ENCODE measurements at places on chromosomes 7 and 10. TPM values are rescaled to one million over a fixed set of nuclear protein-coding genes. Genes with fewer than 3 reads are reported as not detected.

DNA sequence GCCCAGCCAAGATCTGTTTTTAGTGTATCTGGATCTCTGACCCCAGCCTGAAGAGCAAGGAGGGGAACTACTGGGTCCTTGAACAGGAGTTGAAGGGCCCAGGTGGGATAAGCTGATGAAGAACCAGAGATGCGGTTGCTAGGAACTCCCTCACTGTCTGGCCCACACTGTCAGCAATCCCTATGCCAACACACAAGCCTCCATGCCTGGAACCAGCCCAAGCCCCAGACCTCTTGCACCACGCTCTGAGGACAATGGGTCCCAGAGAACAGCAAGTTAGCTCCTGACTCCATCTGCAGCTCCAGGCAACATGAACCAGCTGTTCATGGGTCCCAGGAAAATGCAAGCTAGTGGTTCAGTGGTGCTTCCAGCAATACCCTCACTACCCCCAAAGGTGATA lies 2.4 kb downstream of the NAT16 start:
- DNase-seq, result no peak
- no peak overlapping the region for H3K4me3 ChIP-seq
- peaks cover 15% of the 10 kb centered on the region for H3K4me1 ChIP-seq
- no peak overlapping the region for H3K27ac ChIP-seq

- no peaks in the 10 kb centered on the region for H3K27me3 ChIP-seq
- peaks cover 50% of the 10 kb centered on the region for H3K4me1 ChIP-seq
- peak overlapping the region; percentile 73 for H3K4me3 ChIP-seq
Observed at GRCh38 chr7:92641921-92642511, 51.8 kb upstream of the FAM133B start.

DNA sequence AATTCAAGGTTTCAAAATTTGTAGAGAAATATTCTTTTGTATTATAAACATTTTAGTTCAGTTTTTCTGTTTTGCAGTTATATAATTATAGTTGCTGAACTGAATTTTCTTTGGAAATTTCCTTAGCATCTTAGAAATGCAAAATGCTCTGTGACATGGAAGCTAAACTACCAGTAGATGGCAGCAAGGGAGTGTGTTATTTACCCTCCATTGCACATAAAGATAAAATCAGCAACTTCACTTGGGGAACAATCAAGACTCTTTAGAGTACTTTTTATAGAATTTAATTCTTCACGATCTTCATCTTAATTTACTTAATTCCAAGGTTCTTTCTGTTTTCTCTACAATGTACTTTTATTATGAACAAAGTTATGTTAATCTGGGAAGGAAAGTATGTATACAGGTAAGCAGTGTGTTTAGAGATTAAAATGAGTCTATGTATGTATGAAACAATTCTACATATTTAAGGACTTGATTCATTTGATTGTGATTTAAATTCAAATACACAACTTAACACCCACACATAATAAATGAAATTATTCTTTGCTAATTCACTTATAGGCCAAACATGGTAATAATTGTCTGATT lies 404.2 kb downstream of the THSD7A start:
- no peak overlapping the region for H3K27ac ChIP-seq
- DNase-seq, result no peak
- no peaks in the 10 kb centered on the region for H3K4me1 ChIP-seq
- H3K4me3 ChIP-seq, result no peak overlapping the region

GRCh38 chr7:155928583-155928982 lies 116.3 kb upstream of the SHH start:
- no peaks in the 10 kb centered on the region for H3K4me1 ChIP-seq
- H3K27ac ChIP-seq, result no peak overlapping the region
- no peak for DNase-seq
- peaks cover 27% of the 10 kb centered on the region for H3K27me3 ChIP-seq
- H3K36me3 ChIP-seq, result no peaks in the 10 kb centered on the region

GRCh38 chr10:80170026-80170425 lies 35.3 kb downstream of the ANXA11 start:
- no peak for DNase-seq
- H3K36me3 ChIP-seq, result peaks cover 2% of the 10 kb centered on the region
- peak overlapping the region; percentile 67 for H3K27ac ChIP-seq
- no peak overlapping the region for H3K4me3 ChIP-seq

DNA sequence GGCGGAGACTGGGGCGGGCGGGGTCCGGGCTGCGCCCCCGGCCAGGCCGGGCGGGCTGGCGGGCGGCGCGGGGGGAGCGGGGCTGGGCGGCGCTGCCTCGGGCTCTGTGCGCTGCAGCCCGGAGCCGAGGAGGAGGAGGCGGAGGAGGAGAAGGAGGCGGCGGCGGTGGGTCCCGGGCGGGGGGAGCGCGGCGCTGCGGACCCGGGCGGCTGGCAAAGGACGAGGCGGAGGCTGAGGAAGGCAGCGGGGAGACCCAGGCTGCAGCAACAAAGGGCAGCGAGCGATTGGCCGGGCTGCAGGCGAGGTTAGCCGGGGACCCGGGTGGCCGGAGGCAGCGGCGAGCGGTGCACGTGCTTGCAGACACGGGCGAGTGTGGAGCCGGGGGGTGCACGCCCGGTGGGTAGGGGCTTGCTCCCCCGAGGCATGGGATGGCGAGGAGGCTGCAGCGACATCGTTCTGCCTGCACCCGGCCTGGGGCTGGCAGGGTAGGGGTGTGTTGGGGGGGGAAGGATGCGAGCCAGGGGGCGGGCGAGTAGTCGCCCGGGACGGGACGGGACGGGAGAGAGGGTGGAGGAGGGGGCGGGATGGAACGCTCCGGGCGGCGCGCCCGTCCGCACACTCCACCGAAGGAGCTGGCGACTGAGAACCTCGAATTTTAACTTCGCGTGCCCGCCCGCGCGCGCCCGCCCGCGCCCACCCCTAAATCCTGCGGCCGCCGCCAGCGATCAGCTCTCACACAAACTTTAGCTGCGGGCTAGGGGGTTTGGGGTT lies 844 bp upstream of the KAT6B start:
- H3K4me3 ChIP-seq, result peak overlapping the region; percentile 96
- peaks cover 61% of the 10 kb centered on the region for H3K4me1 ChIP-seq
- peak overlapping the region; percentile 95 for H3K27ac ChIP-seq
- H3K36me3 ChIP-seq, result peaks cover 4% of the 10 kb centered on the region
- no peaks in the 10 kb centered on the region for H3K27me3 ChIP-seq

DNA sequence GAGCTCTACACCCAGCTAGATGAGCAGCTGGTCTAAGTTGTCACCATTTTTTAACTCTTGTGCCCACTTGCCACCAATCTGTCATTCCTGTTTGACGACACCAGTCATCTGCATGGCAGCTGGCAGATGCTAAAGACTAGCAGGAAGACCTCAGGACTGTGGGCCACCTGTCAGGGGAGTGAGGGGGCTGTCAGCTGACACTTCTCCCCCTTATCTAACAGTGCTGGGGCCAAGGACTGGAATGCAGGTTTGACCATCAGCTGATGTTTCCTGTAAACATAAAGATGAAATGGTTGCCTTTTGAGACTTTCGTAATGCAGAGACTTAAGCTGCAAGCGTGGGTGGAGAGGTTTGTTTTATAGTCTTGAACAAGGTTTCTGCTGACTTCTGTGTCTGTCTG lies 93.5 kb downstream of the WNT2 start:
- H3K27ac ChIP-seq, result no peak overlapping the region
- no peaks in the 10 kb centered on the region for H3K4me1 ChIP-seq
- peaks cover 2% of the 10 kb centered on the region for H3K36me3 ChIP-seq
- H3K27me3 ChIP-seq, result no peaks in the 10 kb centered on the region
- H3K4me3 ChIP-seq, result no peak overlapping the region

DNA sequence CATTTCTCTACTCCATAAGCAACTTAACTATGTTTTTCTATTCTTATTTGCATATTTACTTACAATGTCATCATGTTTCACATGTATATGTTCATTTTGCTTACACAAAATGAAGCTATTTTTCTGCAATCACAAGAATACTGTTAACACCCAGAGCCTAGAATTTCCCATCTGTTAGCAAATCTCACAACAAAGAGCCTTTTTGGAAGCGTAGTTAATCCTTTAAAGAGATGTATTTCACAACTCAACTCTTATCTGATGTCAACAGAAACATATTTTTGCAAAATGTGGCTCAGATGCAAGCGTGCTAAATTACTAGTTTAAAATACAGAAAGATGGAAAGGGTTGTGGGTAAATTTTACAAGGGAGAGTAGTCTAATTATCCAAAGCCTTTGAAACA lies 110.6 kb upstream of the COL1A2 start:
- no peak overlapping the region for H3K27ac ChIP-seq
- no peak for DNase-seq
- H3K27me3 ChIP-seq, result no peaks in the 10 kb centered on the region
- no peaks in the 10 kb centered on the region for H3K36me3 ChIP-seq
- H3K4me1 ChIP-seq, result no peaks in the 10 kb centered on the region
- no peak overlapping the region for H3K4me3 ChIP-seq

- no peaks in the 10 kb centered on the region for H3K4me1 ChIP-seq
- peaks cover 6% of the 10 kb centered on the region for H3K27me3 ChIP-seq
- no peak overlapping the region for H3K4me3 ChIP-seq
Observed at GRCh38 chr7:141300816-141301215, 227.0 kb downstream of the TMEM178B start.

DNA sequence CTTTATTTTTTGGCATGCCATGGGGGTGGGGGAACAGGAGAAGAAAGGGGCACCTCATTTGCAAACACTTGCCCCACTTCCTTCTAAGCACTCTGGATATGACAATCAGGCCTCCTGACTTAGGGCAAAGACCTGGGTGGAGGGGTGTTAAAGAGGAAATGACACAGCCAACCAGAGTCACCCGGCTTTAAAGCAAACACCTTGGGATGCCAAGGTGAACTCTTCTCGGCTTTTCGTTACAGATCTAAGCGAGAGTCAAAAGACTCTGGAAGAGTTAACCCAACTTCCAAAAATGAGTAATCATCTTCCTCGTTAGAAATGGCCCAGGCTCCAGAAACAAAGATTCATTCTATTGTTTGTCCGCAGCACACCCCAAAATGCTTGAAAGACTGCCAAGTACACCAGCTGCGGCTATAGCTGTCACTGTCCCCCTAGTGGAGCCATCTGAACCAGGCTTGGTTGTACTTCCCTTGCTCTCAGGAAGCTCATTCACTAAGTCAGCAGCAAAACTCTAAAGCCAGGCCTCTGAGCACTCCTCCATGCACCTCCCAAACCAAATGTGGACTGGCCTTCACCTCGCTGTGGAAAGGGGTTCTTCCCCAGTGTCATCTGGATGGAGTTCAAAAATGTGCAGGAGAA lies 24.8 kb downstream of the FAM53B start:
- peak overlapping the region; percentile 99 for H3K27ac ChIP-seq
- no peaks in the 10 kb centered on the region for H3K27me3 ChIP-seq
- H3K4me3 ChIP-seq, result peak overlapping the region; percentile 87
- peaks cover 2% of the 10 kb centered on the region for H3K36me3 ChIP-seq
- DNase-seq, result peak; percentile 58
- peaks cover 77% of the 10 kb centered on the region for H3K4me1 ChIP-seq

GRCh38 chr10:122468926-122469781 lies 7.8 kb downstream of the HTRA1 start:
- H3K27me3 ChIP-seq, result peaks cover 52% of the 10 kb centered on the region
- no peaks in the 10 kb centered on the region for H3K36me3 ChIP-seq
- no peak for DNase-seq
- H3K4me1 ChIP-seq, result peaks cover 8% of the 10 kb centered on the region
- H3K4me3 ChIP-seq, result no peak overlapping the region

GRCh38 chr10:84298057-84298456 lies 30.3 kb upstream of the CCSER2 start:
- DNase-seq, result no peak
- H3K27me3 ChIP-seq, result peaks cover 11% of the 10 kb centered on the region
- no peak overlapping the region for H3K4me3 ChIP-seq
- H3K27ac ChIP-seq, result no peak overlapping the region

GRCh38 chr7:129494041-129494440 lies 8.3 kb upstream of the SMKR1 start:
- H3K27ac ChIP-seq, result peak overlapping the region; percentile 71
- peaks cover 5% of the 10 kb centered on the region for H3K36me3 ChIP-seq

DNA sequence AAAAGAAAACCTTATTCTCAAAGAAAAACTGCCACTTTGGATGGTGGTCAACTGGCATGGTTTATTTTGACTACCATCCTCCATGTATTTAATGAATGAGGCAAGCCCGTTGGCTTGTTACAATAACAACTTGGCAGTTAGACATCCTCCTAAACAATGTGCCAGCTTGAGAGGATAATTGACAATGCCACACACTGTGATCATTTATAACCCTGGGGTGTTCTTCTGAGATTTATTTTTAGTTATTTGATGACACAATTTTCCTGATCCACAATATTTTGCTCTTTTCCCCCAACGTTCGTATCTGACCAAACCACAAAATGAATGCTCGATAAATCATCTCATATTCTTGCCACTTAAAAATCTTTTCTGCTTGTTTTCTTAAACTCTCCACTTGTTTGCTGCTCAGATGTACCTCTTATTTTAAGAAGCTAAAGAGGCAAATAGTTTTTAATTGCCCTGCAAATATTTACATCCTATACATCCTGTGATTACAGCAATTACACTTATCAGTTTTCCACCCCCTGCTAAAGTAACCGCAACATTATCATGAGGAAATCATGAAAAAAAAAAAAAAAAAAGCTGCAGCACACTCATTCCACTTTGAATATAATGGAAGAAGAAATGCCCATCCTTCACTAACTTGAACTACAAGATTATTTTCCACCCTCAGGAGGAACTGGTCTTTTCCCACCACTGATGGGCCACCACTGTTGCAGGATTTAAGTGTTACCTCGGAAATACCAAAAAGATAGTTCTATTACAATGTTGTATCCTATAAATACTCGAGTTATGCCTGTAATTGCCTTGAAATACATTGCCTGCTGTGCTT lies 119.9 kb downstream of the MBL2 start:
- H3K4me3 ChIP-seq, result no peak overlapping the region
- H3K4me1 ChIP-seq, result no peaks in the 10 kb centered on the region
- H3K36me3 ChIP-seq, result no peaks in the 10 kb centered on the region
- H3K27ac ChIP-seq, result no peak overlapping the region
- H3K27me3 ChIP-seq, result no peaks in the 10 kb centered on the region

DNA sequence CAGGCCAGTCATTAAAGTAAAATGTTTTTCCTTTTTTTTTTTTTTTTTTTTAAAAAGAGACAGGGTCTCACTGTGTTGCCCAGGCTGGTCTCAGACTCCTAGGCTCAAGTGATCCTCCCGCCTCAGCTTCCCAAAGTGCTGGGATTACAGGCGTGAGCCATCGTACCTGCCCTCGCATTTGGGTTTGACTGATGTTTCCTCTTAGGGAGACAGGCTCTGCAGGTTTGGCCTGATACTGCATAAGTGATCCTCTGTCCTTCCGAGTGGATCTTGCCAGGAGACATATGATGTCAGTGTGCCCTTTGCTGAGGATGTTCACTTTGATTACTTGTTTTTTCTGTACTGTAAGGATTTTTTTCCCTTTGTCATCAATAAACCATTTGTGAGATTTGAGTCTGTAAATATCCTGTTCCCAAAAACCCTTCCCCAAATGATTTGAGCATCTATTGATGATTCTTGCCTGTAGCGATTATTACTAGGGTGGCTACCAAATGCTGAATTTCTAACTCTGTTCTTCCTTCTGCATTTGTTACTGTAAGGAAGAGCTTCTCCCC lies 19.7 kb downstream of the LIMK1 start:
- H3K27ac ChIP-seq, result no peak overlapping the region
- H3K4me1 ChIP-seq, result no peaks in the 10 kb centered on the region
- DNase-seq, result no peak

The GARIN1A gene
- 0.80 TPM for total RNA-seq

The FFAR4 gene
- total RNA-seq, result not detected

The LIPK gene
- total RNA-seq, result not detected

The TASOR2 gene
- 50.6 TPM for total RNA-seq

The BAIAP2L1 gene
- 0.55 TPM for total RNA-seq

The GLI3 gene
- total RNA-seq, result 0.34 TPM

The TYSND1 gene
- 14.9 TPM for total RNA-seq

The CYP3A4 gene
- total RNA-seq, result not detected
